ENCODE measurements at places on chromosomes 11 and 22.

- DNase-seq, result no peak
These were observed 16.8 kb downstream of the MACROD1 start for GRCh38 chr11:64148917-64149617.

DNA sequence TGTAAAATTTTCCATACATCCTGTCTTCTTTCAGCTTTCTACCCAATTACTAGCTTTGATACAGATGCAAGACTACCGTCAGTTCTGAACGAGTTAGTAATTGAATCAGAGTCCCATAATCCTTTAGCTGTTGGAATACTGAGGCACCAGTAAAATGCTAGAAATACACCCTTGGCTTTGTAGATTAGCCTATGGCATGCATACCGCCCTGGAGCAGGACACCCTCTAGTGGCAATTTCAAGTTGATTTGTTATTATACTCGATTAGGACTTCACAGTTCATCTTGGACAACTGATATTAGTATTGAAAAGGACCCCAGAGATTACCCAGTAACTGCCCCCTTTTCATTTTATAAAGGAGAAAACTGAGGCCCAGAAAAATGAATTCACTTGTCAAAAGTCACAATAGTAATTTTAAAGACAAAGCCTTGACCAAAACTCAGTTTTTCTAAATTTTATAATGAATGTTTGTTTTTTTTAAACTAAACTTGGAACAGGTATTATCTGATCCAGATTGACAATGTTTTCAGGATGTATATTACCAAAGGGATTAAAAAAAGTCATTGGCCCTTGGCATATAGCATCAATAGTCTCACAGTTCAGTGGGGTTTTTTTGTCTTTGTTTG lies 72.6 kb downstream of the HIPK3 start:
- DNase-seq, result peak; percentile 68

- no peak for DNase-seq
These were observed 10.0 kb upstream of the TMEM191C start for GRCh38 chr22:21457023-21457787.

DNA sequence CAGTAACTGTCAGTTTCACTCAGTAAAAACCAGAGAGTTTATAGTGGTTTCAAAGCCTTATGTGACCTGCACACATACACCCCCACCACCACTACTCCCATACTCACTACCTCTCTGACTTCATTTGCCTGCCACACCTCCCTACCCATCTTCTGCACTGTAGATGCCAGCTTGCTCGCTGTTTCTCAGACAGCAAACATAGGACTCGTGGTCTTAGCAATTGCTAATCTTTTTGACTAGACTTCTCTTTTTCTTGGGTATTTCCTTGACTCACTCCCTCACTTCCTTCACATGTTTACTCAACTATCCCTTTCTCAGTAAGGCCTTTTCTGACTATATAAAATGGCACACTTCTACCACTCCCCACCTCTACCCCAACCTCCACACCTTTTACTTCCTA lies 27.8 kb downstream of the CEP295 start:
- DNase-seq, result no peak

DNA sequence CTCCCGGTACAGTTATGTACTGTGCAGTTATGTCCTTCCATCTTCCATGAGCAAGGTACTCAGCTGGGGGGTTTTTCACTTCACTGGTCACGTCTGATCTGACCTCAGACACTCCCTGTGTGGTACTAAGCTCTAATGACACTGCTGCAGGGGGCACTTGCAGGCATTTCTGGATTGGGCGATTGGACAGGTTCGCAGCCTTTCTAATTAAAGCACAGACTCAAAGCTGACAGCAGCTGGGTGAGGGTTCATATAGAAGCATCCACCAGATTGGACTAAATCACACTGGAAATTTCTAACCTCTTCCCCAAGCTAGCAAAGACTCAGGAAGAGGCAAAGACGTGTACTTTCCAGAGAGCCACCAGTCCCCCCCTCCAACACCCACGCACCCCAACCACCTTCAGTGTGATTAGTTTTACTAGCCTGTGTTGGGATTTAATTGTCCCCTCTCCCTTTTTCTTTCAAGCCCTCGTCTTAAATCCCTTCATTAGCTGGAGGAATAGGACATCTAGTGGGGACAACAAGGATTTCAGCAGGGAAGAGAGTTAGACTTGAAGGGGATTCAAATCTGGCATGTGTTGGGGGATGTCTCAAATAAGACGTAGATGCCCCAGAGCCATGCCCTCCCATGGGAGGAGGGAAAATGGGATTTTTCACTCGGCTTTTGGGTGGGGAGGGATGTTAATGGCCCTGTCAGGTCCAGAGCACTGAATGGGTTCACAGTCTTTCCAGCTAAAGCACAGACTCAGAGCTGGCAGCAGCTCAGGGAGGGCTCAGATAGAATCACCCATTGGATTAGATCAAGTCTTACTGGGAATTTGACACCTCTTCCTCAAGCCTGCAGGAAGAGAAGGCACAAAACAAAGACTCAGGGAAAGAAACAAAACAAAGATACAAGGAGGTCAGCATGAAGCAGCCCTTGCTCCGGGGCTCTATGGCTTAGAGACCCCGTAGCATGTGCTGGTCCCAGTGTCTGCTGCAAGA lies 10.9 kb downstream of the INS start:
- DNase-seq, result peak; percentile 60

DNA sequence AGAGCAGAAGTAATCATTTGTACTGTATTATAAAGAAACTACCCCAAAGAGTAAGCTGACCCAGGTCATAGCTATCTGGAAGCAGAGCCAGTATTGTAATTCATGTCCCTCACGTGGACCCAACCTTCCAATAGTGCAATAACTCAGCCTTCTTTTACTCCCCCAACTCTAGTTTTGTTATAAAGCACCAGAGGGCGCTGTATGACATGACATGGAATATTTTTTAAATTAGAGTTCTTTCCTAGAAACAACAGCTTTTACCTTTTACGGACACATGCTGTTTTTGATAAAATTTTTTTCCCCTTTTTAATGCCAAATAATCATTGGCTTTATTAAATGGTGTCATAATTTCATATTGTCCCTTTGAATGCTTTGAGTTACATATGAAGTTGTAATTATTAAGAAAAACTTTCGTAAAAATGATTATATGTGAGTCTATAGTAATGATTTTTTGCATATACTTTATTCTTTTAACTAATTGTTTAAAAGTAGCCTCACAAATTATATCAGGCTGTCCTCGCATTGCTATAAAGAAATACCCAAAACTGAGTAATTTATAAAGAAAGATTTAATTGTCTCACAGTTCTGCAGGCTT lies 76.9 kb downstream of the DKK3 start:
- peak; percentile 76 for DNase-seq

GRCh38 chr11:19442554-19442910 lies 201.8 kb upstream of the E2F8 start:
- DNase-seq, result no peak
